ENCODE measurements at places on chromosomes 1 and 21.

GRCh38 chr1:45479039-45479748 lies 11.8 kb downstream of the TESK2 start:
- DNase-seq: no peak

- DNase-seq: no peak
Observed at GRCh38 chr1:27399251-27400025, 7.0 kb downstream of the GPR3 start.

GRCh38 chr1:210783925-210784324 lies 350.0 kb downstream of the KCNH1 start:
- DNase-seq: no peak

GRCh38 chr1:4946343-4946742 lies 291.9 kb downstream of the AJAP1 start:
- DNase-seq: no peak

DNA sequence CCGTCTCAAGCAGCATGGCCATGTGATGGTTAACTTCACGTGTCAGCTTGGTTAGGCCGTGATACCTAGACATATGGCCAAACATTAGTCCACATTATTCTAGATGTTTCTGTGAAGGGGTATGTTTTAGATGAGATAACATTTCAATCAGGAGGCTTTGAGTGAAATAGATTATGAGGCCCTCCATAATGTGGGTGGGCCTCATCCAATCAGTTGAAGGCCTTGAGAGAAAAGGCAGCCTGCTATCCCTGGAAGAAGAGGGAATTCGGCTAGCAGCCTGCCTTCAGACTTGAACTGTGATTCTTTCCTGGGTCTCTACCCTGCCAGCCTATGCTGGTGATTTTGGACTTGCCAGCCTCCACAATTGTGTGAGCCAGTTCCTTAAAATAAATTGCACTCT lies 90.1 kb downstream of the ZSCAN20 start:
- no peak for DNase-seq

DNA sequence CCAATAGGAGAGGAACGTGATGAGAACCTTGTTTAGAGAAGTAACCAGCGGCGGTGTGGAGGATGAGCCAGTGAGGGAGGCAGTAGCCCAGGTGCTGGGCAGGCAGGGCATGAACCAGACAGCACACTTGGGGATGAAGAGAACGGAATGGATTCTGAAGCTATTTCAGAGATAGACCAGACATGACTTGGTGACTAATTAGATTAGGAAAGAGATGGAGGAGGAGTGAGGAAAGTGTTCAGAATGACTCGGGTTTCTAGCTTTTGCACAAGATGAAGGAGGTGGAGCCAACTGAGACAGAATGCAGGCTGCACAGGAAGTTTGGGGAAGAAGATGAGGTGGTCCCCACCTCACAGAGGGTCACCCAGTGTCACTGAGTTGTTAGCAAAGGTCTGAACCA lies 5.1 kb downstream of the PEF1 start:
- DNase-seq: no peak

DNA sequence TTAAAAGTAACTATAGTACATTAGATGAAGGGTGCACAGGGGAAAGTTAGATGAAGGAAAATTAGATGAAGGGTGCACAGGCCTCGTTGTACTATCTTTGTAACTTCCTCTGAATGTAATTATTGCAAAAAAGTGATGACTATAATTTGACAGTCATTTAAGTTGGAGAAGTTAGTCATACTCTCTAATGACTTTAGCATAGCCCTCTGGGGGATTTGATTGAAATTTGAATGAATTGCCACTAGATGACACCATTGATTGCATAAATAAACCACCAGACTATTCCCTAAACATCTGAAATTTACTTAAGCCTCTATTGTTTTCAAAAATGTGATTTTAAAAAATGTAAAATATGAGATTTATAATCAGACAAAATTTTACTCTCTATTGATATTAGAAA lies 102.6 kb downstream of the TPR start:
- DNase-seq: no peak

DNA sequence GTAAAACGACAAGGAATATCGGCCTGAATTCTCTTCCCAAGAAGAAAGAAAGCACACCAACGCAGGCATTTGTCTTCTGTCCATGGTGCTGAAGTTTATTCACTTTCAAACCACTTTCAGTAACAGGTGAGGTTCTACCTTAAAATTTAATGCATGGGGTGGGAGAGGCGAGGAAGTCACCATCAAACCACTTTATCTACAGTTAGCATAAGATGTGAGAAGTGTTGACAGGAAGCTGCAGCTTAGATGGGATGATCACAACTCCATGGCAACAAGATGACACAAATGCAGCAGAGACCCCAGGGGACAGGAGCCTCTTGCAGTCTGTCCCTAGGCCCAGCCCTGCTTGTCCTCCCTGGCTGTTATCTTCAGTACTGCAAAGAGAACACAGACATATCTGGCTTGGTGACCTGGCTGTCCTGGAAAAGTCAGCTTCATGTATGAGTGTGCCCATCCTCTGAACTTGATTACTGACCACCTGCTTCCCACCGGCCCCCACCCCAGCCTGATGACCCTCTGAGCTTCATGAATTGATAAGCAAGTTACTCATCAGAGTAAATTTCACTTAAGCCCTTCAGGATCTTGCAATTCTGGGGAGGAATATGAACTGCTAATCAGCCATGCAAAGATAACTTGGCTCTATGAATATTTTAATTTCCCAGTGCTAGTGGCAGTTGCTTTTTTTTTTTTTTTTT lies 1.8 kb downstream of the NPPA start:
- DNase-seq: peak; percentile 45
